Activated naive CD8-positive, alpha-beta T cell treated with anti-CD3 and anti-CD28 coated beads for 36 hours (primary cell): ENCODE measurements at places on chromosomes 13 and 19. TPM values are rescaled to one million over a fixed set of nuclear protein-coding genes. Genes with fewer than 3 reads are reported as not detected.

TMIGD2 gene
- total RNA-seq = 14.7 TPM

MEIOSIN gene
- 0.08 TPM for total RNA-seq

TYK2 gene
- 155 TPM for total RNA-seq

GRCh38 chr13:39410096-39410901 lies 192.7 kb downstream of the LHFPL6 start:
- no peak for DNase-seq

- no peak for DNase-seq
These were observed 15.5 kb upstream of the KIR3DL3 start for GRCh38 chr19:54708781-54709180.

DNA sequence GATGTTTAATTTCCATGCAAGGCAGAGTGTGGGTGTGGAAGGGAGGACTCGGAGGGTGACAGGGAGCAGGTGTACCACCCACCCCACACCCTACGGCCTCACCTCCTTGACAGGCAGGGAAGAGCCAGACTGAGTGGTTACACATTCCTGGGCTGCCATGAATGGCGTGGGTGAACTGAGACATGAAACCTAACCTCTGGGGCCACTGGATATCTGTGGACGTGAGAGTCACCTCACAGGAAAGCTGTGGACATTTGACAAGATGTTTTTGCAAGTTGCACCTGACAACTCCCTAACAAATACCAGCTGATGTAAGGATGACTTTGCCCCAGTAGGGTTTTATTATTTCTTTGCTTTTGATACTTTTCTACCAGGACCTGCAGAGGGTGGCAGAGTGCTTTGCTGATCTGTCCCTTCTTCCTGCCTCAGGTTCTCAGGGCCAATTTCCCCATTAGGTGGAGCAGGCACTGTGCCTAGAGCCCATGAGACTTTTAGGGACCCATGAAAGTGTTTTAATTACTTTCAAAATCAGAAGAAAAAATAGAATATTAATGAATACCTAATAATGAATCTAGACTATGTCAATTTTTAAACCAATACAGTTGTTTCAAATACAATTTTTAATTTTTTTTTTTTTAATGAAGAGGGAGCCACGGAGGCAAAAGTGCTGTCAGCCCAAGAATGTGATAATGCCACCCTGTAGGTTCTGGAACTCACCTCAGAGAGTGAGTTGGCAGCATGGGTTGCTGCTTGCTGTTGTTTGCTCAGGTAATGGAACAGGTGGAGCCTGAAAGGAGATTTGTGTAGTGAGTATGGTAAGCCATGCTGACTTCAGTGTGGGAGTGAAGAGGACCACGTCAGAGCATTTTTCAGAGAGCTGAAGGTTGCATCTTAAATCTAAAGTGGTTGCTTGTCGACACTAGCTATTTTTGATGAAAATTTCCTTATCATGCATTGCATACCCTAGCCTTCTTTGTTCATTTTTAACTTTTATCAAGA lies 58.0 kb upstream of the CYSLTR2 start:
- DNase-seq = peak; percentile 38

GRCh38 chr19:55683449-55684261 lies 8.6 kb downstream of the EPN1 start:
- no peak for DNase-seq

KANK3 gene
- 0.47 TPM for total RNA-seq

SIGLEC8 gene
- not detected for total RNA-seq

GRCh38 chr19:51783372-51783771 lies 11.6 kb upstream of the FPR3 start:
- peak; percentile 3 for DNase-seq

GRCh38 chr13:38366954-38367645 lies 17.4 kb downstream of the UFM1 start:
- no peak for DNase-seq

DNA sequence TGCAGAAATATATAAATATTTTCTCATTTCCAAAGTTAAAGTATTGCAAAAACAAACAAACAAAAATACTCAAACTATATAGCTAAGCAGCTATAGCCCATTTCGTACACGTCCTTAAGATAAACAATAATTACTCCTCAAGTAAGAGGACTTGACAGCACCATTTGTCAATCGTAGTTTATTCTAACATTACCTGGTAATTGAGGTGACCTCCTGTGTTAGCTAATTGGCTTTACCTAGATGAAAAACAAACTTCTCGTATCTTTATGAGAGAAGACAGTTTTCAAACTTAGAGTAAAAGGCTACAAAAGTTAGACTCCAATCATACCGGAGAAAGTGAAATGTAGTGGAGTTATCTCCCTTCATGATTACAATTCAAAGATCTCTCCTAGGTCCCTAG lies 1876.1 kb upstream of the PCDH20 start:
- DNase-seq = no peak

DNA sequence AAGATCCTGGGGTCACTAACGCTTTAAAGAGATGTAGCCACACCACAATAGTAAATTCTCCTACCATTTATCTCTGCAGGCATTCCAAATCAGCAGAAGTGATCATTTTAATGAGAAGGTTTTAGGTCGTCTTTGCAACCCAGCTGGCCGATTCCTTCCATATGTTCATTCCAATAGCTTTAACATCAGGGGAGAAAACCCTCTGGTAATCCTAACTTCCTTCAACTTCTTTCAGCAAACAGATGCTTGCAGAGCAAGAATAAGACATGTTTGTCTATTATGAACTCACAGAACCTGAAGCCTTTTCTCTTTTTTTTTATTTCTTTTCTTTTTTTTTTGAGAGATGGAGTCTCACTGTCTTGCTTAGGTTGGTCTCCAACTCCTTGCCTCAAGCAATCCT lies 498.6 kb upstream of the SLITRK1 start:
- DNase-seq = no peak

GRCh38 chr19:49814010-49814409 lies 918 bp upstream of the FUZ start:
- no peak for DNase-seq

CLEC4G gene
- total RNA-seq = not detected

- DNase-seq = no peak
These were observed 5.4 kb upstream of the JSRP1 start for GRCh38 chr19:2261438-2262172.

DNA sequence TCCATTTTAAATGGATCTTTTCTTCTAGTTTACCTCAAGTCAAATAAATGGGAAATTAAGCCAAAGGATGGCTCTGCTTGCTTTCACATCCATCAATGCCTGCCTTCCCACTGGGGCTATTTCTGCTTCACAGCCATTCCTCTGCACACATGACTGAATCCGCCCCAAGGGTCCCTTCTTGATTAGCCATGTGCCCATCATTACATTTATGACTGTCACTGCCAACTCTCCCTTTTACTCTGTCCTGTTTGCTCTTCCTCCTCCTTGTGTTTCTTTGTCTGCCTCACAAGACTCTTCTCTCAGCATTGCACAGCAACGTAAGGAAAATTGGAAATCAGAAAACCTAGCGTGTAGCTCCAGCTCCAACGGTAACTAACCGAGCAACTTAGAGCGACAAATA lies 410.2 kb downstream of the TBC1D4 start:
- DNase-seq = no peak

DNA sequence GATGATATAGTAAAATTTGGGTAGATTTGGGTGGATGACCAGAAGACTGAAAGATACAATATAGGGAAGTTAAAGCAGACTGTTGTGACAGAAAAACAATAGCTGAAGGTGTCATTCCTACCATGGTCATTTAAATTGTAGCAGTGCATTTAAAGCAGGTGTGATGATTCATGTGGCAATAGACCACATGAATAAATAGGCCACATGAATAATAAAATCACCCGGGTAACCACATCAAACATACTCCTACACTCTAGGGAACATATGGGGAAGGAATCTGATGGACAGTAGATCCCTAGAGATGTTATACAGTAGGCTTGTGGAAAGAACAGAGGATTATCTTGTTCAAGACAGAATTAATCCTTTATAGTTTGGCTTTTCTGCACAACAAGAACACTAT lies 392.6 kb downstream of the SLITRK5 start:
- no peak for DNase-seq

- DNase-seq = peak; percentile 5
These were observed 244.4 kb upstream of the SLITRK1 start for GRCh38 chr13:84126671-84127171.

DNA sequence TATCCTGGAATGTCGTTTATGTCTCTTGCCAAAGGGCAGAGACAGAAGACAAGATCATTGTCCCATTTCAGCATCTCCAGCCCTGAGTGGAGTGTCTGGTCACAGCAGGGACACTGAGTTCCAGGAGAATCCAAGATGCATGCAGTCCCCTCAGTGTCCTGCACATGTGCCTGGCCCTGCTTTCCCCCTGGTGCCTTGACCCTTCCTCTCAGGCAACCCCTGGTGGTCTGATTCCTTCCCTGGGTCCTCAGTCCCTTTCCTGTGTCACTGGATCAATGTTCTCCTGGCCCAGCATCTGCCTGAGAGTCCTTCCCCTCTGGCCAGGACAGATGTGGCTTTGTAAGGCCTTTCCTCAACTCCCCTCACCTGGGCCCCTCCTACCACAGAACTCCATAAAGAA lies 9.0 kb downstream of the CEACAM21 start:
- DNase-seq = no peak

DNA sequence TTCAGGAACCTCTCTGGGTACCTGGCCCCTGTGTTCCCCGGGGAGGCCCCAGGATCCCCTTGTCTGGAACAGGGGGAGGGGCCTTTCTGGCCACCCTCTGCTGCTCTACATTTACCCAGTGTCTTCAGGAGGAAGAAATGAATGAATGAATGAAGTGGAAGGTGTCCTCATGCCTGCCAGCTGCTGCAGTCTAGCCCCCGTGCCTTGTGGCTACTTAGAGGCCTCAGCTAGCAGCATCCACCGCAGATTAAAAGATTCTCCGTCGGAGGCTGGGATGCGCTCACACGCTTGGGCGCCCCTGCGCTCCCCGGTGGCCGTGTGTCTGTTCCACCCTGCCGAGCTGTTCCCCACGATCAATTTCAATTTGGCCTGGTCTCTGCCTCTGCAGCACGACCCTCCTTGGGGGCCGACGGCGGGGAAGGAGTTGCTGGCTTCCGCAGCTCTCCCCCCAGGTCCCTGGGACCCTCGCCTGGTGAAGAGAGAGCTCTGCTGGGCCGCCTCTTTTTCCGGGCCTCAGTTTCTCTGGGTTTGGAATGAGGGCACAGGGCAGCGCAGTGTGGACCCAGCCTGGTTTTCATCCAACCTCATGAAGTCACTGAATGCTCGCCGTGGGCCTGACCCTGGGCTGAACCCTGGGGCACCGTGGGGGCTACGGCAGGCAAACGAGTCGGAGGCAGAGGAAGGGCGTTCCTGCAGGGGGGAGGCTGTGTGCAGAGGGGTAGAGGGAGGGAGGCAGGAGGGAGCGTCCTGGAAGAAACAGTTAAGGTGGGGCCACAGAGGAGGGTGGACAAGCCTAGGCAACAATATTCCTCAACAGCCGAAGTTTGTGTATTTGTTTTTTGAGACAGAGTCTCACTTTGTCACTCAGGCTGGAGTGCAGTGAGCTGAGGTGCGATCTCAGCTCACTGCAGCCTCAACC lies 28.3 kb downstream of the EFNA2 start:
- DNase-seq = no peak

DNA sequence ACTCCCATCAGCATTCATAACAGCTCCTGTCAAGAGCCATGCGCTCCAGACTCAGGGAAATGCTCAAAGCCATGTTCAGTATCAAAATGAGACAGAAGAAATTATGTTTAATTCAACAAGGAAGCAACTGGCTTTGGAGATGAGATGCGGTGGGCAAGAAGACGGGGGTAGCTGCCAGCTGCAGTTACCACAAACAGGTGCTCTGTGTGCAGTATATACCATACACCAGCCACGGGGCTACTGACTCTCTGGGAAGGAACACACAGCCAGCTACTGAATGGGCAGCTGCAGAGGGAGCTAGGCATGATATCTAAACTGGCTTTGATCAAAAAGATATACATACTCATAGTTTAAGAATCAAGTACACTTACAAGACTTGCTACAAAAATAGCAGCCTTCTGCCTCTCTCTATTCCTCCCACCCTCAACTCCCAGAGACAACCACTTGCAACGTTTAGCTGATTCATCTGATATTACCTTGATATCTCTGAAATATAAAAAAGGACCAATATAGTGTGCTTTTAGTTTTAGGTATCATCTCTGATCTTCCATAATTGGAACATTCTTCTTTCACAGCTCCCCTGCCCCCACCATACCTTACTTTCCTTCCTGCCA lies 593.0 kb downstream of the UQCRFS1 start:
- no peak for DNase-seq
